ENCODE measurements at places on chromosomes 2 and 18. TPM values are rescaled to one million over a fixed set of nuclear protein-coding genes. Genes with fewer than 3 reads are reported as not detected.

The TRMT61B gene
- total RNA-seq = 21.1 TPM

The SERPINB12 gene
- total RNA-seq = not detected

The CEBPZ gene
- 36.7 TPM for total RNA-seq

The SKOR2 gene
- total RNA-seq = not detected

The C18orf54 gene
- total RNA-seq = 1.9 TPM

DNA sequence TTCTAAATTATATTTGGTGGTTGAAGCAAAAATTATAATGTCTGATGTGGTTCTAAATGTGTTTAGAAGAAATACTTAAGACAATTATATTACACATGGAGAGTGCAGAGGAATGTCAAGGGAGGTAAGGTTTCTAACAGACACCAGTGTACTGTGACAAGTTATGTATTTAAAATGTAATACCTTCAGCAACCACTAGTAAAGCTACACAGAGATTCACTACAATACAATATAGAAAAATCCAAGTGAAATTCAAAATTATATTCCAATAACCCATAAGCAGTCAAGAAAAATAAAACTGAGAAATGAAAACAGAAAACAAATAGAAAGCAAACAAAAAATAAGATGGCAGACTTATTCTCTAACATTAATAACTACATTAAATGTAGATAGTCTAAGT lies 249.5 kb upstream of the KLHL14 start:
- H3K36me3 ChIP-seq = no peaks in the 10 kb centered on the region
- H3K4me1 ChIP-seq = no peaks in the 10 kb centered on the region
- H3K27me3 ChIP-seq = no peaks in the 10 kb centered on the region
- DNase-seq = no peak

- DNase-seq = peak; percentile 66
- no peaks in the 10 kb centered on the region for H3K4me1 ChIP-seq
- H3K4me3 ChIP-seq = no peak overlapping the region
- no peak overlapping the region for H3K27ac ChIP-seq
Observed at GRCh38 chr18:30277676-30278075, 764.9 kb downstream of the DSC3 start.

DNA sequence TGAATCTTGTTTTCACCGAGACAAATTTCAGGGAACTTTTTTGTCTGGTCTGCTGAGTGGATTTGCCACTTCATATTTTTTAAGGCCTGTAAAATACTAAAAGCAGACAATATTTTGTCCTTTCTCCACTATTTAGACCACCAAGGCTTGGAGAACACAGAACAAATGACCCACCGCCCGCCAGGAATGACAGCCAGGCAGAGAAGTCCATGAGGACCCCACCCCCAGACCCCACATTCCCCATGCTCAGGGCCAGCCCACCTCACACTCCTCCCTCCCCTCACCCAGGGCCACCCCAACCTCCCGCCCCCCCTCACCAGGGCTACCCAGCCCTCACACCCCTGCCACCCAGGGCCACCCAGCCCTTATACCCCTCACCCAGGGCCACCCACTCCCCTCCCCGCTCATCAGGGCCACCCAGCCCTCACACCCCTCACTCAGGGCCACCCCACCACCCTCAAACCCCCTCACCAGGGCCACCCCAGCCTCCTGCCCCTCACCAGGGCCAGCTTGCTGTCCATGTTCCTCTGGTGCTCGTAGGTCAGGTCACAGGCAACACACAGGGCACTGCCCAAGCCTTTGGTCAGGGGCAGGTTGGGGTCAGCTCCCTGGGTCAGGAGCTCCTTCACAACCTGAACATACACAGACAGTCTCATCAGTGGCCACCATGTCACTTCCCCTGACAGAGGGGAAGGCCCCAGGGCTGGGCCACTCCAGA lies 50.6 kb downstream of the ANKMY1 start:
- H3K4me1 ChIP-seq = no peaks in the 10 kb centered on the region
- H3K27ac ChIP-seq = no peak overlapping the region
- no peak for DNase-seq

DNA sequence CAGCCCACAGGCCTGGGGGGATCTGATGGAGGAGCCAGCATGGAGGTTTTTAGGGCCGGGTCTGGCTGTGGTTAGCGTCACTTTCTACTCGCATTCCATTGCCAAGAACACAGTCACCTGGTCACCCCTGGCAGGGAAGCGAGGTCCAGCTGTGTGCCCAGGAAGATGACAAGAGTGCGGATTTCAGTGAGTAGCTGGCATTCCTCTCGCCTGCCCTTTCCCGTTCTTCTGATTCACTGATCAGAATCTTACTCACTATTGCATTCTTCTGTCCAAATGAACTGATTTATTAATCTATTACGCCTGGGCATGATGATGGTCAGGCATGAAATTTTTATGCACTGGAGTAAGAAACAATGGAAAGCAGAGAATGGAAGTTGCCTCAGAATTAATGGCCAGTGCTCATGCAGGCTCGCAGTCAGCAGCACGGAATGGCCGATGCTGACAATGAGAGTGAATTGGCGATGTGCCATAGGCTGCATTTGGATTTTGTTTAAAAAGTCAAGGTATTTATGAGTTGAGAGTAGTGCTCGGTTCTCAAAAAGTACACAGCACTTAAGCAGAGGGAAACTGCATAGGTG lies 76.4 kb upstream of the MGAT5 start:
- H3K27ac ChIP-seq = peak overlapping the region; percentile 47
- H3K4me1 ChIP-seq = peaks cover 12% of the 10 kb centered on the region
- no peak overlapping the region for H3K4me3 ChIP-seq

DNA sequence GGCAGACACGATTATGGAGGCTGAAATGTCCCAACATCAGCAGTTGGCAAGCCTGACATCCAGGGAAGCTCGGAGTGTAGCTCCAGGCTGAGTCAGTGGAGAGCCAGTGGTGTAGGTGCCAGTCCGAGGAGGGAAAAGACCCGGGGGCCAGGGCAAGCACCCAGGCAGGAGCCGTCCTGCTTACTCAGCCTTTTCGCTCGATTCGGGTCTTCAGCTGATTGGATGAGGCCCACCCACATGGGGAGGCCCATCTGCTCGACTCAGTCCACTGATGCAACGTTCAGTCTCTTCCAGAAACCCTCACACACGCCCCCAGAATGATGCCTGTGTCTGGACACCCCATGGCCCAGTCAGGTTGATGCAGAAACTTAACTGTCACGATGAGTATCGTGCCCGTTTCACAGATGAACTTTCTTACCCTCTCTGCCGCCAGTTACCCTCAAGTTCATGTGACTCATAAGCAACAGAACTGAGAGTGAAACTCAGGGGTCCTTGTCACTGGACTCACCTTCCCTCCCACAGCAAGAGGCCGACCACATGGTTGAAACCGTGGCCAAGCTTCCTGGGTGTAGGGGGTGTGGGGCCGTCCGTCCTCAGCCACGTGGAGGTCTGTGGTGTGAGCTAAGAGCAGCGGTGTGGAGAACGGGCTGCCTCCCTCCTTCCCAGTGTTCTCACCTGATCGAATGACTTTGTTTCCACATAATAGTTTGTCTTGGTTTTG lies 197.4 kb upstream of the HDAC4 start:
- H3K27ac ChIP-seq = no peak overlapping the region
- DNase-seq = no peak
- H3K4me1 ChIP-seq = no peaks in the 10 kb centered on the region
- no peaks in the 10 kb centered on the region for H3K27me3 ChIP-seq
- no peaks in the 10 kb centered on the region for H3K36me3 ChIP-seq

- no peak overlapping the region for H3K4me3 ChIP-seq
- no peaks in the 10 kb centered on the region for H3K36me3 ChIP-seq
- no peaks in the 10 kb centered on the region for H3K4me1 ChIP-seq
- no peak for DNase-seq
- H3K27me3 ChIP-seq = no peaks in the 10 kb centered on the region
Observed at GRCh38 chr18:68454511-68455228, 260.2 kb downstream of the TMX3 start.

DNA sequence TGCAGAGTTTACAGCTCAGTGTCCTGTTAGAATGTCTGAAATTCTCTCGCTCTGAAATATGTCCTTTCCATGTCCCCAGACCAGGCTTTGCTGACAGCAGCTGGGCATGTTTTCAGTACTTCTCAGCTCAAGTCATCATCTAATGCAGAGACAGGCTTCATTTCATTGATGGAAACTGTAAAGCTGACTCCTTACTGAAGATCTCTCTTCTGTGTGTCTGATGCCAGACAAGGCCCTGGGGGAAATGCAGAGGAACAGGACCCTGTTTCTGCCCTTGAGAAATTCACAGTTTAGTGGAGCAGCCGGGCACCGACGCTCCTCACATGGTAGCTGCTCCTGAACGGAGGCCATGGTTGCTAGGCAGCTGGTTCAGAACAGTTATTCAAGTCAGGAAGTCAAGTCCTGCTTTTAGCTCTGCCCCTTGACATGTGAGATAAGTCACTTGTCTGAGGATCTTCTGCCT lies 24.6 kb upstream of the FZD7 start:
- H3K27me3 ChIP-seq = no peaks in the 10 kb centered on the region
- H3K27ac ChIP-seq = peak overlapping the region; percentile 0
- DNase-seq = peak; percentile 84
- no peak overlapping the region for H3K4me3 ChIP-seq
- no peaks in the 10 kb centered on the region for H3K36me3 ChIP-seq
- H3K4me1 ChIP-seq = peaks cover 30% of the 10 kb centered on the region

DNA sequence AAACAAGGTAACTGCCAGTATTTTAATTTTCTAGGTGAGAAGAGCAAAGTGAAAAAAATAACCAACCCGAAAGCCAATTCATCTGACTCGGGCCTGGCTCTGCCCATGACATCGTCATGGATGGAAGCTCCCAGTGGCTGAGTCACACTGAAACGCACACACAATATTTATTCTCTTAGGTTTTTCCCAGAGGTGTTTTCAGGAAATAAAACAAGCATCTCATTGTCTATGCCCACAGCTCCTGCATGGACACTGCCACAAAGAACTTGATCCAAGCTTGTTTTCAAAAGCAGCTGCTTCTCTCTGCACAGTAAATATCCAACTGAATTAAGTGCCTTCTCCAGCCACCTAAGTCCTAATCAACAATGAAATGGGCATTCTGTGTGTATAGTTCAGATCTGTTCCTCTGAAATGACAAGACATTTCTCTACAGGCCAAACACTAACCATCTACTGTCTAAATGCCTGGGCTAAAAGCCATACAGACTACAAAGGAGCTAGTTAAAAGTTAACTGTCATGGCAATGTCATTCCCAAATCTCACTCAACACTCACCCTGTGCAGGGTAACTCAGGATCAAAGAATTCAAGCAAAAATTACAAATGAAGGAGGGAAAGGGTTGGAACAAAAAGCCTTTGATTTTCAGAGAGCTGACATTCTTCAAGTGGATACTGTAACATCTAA lies 62.9 kb downstream of the RPL31 start:
- H3K4me1 ChIP-seq = no peaks in the 10 kb centered on the region
- no peak overlapping the region for H3K27ac ChIP-seq
- peaks cover 2% of the 10 kb centered on the region for H3K36me3 ChIP-seq
- no peak overlapping the region for H3K4me3 ChIP-seq

DNA sequence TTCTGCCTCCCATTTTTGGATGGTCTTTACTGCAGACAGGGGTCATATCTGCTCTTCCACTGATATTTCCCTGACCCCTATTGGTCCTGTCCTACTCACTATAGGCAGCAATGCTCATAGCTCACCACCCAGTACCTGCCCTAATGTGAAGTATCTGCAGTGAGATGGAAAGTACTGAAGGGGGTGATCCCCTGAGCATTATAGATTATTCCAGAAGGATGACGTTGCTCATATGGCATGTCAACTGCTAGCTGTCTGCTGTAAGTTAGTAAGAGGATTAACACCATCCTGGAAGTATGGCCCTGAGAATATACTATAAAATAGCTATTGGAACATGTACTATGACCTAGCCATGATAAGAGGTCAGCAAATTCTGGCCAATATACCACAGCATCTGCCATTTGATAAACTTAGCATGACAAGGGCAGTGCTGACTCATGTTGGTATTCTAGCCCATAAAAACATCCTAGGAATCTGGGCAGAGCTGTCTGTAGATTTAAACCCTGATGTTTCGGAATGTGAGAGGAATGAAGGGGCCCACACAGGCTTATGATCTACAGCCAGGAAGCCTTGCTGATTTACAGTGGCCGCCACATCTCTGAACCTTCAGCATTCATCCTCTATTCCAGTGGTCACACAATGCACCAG lies 451.4 kb downstream of the TNS1 start:
- no peak overlapping the region for H3K27ac ChIP-seq
- no peaks in the 10 kb centered on the region for H3K27me3 ChIP-seq
- DNase-seq = no peak

DNA sequence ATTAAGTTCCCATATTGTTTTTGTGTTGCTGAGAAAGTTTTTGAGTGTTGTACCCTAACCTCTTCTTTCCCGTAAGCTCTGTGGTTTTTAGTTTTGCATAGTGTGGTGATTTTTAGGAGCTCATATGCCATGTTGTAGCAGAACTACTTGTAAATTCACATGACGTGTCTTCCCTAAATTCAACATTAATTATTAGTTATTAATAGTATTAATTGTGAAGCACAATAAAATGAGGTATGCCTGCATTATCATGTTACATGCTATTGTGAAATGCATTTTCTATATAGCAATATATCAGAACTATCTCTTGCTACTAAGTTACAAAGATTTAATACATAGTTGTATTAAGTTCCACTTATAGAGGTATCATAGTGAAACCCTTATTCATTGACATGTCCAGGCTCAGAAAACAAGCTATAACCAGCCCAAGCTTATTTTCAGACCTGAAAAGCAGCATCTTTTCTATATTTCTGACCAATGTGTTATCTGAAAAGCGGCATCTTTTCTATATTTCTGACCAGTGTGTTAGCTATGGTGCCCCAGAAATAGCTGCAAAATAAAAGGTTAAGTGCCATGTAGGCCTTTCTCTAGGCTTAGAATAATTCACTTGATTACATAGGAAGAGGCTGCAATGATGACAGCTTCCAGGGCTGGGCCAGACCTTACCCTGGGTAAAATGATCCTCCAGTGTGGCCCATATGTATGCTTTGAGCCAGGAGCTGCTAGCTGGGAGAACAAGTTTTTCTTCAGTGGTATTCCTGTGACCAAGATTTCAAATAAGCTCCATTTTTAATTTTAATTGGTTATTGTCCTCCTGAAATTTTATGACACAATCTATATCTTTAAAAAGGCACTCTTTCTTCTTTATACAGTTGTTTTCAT lies 21.6 kb downstream of the EPAS1 start:
- no peak overlapping the region for H3K4me3 ChIP-seq
- no peak for DNase-seq
- H3K4me1 ChIP-seq = peaks cover 57% of the 10 kb centered on the region
- peak overlapping the region; percentile 57 for H3K27ac ChIP-seq
- H3K27me3 ChIP-seq = no peaks in the 10 kb centered on the region

GRCh38 chr2:53515435-53516332 lies 251.9 kb upstream of the CHAC2 start:
- no peak overlapping the region for H3K27ac ChIP-seq
- H3K4me1 ChIP-seq = no peaks in the 10 kb centered on the region
- H3K4me3 ChIP-seq = no peak overlapping the region
- H3K27me3 ChIP-seq = no peaks in the 10 kb centered on the region
- no peak for DNase-seq

GRCh38 chr2:133360190-133360589 lies 208.1 kb downstream of the NCKAP5 start:
- no peaks in the 10 kb centered on the region for H3K4me1 ChIP-seq
- no peaks in the 10 kb centered on the region for H3K27me3 ChIP-seq
- H3K27ac ChIP-seq = no peak overlapping the region
- no peak for DNase-seq

GRCh38 chr18:49682173-49682802 lies 120.4 kb downstream of the LIPG start:
- H3K4me1 ChIP-seq = no peaks in the 10 kb centered on the region
- no peak for DNase-seq
- no peaks in the 10 kb centered on the region for H3K27me3 ChIP-seq
- no peaks in the 10 kb centered on the region for H3K36me3 ChIP-seq
